AG10803 (cell line): ENCODE measurements at places on chromosomes 1 and 21.
A peak's percentile ranks its signal among the peaks of the same experiment; 100 is the strongest.

GRCh38 chr1:101122452-101123166 is 97.0 kb upstream of the DPH5 start:
- no peak for DNase-seq

GRCh38 chr1:6373961-6374720 is 19.4 kb downstream of the ACOT7 start:
- no peak for DNase-seq

DNA sequence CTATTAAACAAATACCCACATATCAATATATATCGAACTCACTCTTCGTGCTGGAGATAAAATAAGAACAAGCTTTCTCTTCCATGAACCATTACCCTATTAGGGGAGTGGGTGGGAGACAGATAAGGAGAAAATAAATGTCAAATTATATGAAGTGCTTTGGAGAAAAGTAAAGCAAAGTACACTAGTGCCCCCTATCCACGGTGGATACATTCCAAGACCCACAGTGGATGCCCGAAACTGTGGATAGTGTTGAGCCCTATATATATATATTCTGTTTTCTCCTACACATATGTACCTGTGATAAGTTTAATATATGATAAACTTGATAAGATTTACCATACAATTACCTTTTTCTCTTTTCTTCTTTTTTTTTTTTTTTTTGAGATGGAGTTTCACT is 54.6 kb downstream of the FH start:
- no peak for DNase-seq

- no peak for DNase-seq
These were observed 130.4 kb downstream of the TRABD2B start for GRCh38 chr1:47866601-47867437.

GRCh38 chr1:105556266-105556665 is 1500.2 kb upstream of the PRMT6 start:
- no peak for DNase-seq

- peak; percentile 32 for DNase-seq
These were observed 159.6 kb downstream of the PTPRU start for GRCh38 chr1:29395736-29396437.

DNA sequence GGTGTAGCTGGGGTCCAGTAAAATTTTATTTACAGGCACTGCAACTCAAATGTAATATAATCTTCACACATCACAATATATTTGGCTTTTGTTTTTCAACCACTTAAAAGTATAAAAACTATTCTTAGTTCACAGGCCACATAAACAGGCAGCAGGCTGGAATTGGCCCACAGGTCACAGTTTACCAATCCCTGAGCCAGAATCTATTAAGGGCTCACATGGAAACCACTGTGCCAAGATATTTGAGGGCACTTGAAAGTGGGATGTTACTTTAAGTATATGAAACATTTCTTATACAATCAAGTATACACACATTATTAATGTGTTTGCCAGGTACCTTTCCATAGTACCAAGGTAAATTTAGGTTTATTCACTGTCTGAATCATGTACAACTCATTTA is 71.9 kb upstream of the PRDX6 start:
- no peak for DNase-seq

DNA sequence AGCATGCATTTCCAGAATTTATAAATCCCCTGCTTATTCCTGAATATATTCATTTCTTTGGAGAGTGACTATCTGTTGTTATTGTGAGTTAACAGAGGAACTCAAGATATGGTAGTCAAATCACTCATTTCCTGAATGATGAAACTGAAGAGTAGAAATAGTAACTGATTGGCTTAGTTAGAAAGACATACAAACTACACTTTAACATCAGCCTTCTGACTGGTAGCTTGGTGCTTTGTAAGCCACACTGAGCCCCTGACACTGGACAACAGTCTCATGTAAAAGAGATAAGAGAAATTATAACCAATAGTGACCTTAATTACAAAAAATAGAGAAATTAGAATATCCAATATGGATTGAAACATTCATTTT is 4.8 kb downstream of the GBP7 start:
- no peak for DNase-seq

- DNase-seq: peak; percentile 75
These were observed 169.8 kb downstream of the DAB1 start for GRCh38 chr1:57254022-57254421.

GRCh38 chr1:10561955-10562354 is 87.2 kb downstream of the PEX14 start:
- DNase-seq: no peak

- DNase-seq: peak; percentile 47
These were observed 2.7 kb downstream of the SH2D2A start for GRCh38 chr1:156813750-156814570.

- DNase-seq: no peak
These were observed at the start of gene CR2 for GRCh38 chr1:207454046-207454964. Gene CR2, plus strand, starts transcription at chr1:207454328. Its CDS starts 91 bp downstream, at chr1:207454419.

- DNase-seq: no peak
These were observed 21.7 kb downstream of the LHX4 start for GRCh38 chr1:180251526-180252305.

GRCh38 chr1:116471241-116471640 is 98.2 kb downstream of the ATP1A1 start:
- no peak for DNase-seq

GRCh38 chr1:116722016-116722838 is 32.0 kb upstream of the CD2 start:
- DNase-seq: no peak

DNA sequence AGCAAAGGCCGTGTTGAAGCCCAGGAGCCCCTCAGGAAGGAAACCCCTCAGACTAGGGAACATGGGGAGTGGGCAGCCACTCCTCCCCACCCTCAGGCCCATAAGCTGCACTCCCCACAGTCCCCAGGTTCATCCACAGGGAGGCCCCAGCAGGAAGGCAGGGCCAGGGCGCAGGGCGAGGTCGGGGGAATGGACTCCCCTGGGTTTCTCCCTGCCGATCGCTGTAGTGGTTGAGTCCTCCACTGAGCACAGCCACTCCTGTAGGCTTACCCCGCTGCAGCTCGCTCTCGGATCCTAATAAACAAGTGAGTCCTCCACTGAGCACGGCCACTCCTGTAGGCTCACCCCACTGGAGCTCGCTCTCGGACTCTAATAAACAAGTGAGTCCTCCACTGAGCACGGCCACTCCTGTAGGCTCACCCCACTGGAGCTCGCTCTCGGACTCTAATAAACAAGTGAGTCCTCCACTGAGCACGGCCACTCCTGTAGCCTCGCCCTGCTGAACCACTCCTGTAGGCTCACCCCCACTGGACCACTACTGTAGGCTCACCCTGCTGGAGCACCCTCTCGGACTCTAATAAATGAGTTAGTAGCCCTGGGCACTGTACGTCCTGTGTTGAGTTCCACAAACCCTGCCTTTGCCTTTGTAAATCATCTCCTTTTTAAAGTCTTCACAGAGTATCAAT is 16.2 kb upstream of the COL18A1 start:
- DNase-seq: no peak

- DNase-seq: no peak
These were observed 7.9 kb downstream of the TCHH start for GRCh38 chr1:152107031-152107983.

DNA sequence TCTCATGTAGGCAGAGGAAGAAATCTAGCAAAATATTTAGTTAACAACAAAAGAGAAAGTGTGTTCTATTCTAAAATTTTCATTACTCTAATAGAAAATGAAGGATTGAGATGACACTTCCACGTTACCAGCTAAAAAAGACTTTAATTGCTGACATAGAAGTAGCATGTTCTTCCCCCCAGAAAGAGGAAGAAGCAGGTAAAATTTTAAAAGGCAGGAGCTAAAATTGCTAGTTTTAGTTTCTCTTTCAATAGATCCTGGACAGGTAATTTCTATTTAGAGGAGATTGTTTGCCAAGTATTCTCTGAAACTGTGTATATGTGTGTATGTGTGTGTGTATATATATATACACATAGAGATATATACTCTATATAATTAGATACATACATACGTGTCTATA is 248.1 kb upstream of the FMN2 start:
- DNase-seq: no peak

- no peak for DNase-seq
These were observed 19.8 kb downstream of the NCF2 start for GRCh38 chr1:183570451-183570850.

- DNase-seq: peak; percentile 79
These were observed 35.2 kb downstream of the DNASE2B start for GRCh38 chr1:84433258-84434080.

- DNase-seq: no peak
These were observed 10.4 kb downstream of the MRTO4 start for GRCh38 chr1:19262047-19262446.

DNA sequence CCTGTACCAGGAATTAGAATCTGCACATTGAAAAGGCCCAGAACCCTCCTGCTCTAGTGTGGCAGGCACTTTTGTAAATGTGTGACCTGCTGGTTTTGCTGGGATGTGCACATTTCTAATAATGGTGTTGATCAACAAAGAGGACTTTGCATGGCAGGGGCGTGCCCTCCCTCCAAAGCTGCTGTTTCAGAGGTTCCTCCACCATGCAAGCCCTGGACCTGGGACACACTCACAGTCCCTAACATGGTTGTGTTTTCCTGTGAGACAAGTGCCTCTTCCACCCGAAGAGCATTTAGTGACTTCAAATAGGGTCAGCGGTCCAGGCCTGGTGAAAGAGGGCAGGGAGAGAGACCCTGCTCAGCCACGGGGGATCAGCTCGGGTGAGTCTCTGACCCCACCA is 28.1 kb downstream of the TENT5C start:
- DNase-seq: no peak

GRCh38 chr1:199422206-199422605 is 605.3 kb upstream of the NR5A2 start:
- peak; percentile 50 for DNase-seq

DNA sequence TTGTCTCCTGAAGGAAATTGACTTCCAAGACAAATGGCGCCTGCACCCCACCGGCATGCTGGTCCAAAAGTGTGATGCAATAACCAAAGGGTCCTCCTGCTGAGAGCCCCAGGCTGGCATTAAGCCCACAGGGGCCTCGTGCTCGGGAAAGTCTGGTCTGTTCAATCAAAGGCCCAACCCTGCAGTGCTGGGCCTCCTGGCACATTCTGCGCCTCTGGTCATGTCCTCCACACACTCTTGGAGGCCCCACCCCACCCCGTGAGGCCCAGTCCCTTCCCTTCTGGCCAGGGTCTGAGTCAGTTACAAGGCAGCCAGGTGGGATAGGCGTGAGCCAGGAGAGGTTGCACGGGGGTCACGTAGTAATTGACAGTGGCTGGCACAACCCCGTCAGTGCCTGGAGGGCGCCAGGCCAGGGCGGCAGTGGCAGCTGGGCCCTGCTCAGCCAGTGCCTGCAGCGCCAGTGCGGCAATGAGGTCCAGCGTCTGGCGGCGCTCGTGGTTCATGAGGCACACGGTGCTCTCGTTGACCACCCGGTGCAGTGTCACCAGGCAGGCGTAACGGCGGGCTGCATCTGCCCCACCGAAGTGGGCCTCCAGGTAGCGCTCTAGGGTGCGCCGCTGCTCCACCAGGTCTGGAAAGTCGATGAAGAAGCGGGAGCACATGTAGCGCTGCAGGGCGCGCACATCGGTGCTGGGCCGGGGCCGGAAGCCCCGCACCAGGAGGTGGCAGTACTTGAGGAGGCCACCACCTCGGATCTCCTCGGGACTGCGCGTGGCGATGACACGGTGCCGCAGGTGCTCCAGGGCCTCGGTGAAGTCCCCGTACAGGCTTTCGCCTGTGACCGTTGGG is 6.8 kb downstream of the TENT5B start:
- DNase-seq: no peak
